Stimulated activated CD4-positive, alpha-beta T cell treated with anti-CD3 and anti-CD28 coated beads, Interleukin-4, amount 100 ng/mL, for 4 hours (primary cell): ENCODE measurements at places on chromosomes 1 and 21.

DNA sequence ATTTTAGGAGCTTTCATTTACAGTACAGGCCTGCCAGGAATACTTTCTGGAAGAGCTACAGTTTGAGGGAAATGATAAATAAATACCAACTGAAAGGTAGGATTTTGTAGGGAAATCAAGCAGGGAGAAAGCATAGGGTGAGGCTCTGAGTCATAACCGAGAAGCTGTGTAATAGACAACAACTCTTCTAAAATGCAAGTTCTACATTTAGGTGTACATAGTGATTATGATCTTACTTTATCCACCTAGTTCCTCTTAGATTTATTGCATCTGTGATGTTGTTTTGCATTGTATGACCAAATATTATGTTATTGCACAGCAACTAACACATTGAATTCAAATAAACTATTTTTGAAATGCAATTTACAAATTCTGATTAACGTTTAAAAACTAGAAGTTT lies 819.3 kb downstream of the PLA2G4A start:
- no peak for DNase-seq

GRCh38 chr1:41880950-41881885 lies 37.5 kb downstream of the HIVEP3 start:
- DNase-seq: no peak

GRCh38 chr1:59526240-59526639 lies 229.3 kb downstream of the FGGY start:
- DNase-seq: no peak

GRCh38 chr1:221268295-221268694 lies 389.1 kb downstream of the HLX start:
- no peak for DNase-seq

DNA sequence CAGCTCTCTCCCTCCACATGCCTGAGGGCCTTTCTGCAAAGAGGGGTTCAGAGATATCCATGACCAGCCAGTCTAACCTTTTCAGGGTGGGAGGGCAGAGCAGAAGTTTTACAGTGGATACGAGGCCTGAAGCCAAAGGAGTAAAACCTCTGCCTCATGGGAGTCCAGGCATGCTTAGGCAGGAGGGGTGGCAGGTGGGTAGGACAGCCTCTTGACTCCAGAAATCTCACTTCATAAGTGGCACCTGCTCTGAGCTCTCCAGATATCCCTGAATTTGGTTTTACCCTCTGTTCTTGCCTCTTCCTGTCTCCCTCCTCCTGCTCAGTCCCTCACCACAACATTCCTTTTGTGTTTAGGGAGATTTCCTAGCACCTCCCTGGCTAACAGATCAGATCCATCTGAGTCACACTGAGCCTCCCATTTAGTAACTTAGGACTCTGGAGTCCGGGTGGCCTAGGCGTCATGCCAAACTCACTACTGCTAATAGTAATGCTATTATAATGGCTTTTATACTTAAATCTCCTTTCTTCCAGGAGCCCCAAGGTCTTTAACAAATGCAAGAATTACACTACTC lies 201.0 kb downstream of the HS2ST1 start:
- DNase-seq: no peak

DNA sequence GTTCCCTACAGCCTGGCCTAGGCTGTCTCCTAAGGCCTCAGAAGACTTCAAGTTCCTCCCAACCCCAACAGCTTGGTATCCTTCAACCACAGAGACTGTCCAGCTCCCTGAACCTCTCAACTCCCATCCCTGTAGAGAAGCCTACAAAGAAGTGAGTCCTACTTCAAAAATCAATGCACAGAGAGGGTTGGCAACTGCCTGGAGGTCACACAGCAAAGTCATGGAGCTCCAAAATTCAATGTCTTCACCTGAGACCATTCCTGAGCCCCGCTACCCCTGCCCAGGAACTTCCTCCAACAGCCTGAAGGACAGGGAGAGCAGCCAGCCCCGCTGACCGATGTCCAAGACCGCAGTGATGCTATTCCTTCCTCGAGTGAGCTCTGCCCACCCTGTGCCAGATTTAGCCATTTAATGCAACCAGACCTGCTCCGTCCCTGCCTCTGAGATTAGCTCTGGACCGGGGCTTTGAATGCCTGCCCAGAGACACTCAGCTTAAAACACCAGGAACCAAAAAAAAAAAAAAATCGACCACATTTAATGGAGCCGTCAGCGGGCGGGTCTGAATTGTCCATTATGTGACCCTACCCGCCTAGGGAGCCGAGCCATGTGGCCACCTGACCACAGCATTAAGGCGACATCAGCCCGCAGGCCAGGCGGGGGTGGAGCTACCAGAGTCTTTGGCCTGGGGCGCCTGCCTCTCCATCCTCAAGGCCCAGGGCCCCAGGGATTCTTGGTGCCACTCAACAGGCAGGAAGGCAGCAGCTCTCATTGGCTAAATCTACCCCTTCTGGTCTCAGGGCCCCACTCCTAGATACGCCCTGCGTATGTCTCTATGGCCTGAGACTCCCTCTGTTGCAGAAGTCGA lies 148.6 kb downstream of the SYF2 start:
- no peak for DNase-seq

DNA sequence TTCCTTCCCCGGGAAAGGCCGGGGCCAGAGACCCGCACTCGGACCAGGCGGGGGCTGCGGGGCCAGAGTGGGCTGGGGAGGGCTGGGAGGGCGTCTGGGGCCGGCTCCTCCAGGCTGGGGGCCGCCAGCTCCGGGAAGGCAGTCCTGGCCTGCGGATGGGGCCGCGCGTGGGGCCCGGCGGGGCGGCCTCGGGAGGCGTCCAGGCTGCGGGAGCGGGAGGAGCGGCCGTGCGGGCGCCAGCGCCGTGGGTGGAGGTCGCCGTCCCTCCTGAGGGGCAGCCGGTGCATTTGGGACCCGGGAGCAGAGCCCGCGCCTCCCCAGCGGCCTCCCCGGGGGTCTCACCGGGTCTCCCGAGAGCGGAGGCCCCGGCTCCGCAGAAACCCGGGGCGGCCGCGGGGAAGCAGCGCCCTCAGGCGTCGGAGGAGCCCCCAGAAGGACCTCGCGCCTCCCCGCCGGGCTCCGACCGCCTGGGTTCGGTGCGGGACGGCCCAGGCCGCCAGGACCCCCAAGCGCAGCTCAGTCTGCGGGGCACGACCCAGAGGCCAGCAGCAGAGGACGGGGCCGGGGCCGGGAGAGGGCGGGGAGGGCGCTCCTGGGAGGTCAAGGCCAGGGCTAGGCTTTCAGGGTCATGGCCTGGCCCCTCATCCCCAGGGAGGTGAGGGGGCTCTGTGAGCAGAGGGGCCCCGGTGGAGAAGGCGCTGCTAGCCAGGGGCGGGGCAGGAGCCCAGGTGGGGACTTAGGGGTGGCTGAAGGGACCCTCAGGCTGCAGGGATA lies 7.2 kb upstream of the SLX9 start:
- peak; percentile 68 for DNase-seq

- DNase-seq: no peak
Observed at GRCh38 chr1:2356401-2356800, 35.0 kb downstream of the MORN1 start.

DNA sequence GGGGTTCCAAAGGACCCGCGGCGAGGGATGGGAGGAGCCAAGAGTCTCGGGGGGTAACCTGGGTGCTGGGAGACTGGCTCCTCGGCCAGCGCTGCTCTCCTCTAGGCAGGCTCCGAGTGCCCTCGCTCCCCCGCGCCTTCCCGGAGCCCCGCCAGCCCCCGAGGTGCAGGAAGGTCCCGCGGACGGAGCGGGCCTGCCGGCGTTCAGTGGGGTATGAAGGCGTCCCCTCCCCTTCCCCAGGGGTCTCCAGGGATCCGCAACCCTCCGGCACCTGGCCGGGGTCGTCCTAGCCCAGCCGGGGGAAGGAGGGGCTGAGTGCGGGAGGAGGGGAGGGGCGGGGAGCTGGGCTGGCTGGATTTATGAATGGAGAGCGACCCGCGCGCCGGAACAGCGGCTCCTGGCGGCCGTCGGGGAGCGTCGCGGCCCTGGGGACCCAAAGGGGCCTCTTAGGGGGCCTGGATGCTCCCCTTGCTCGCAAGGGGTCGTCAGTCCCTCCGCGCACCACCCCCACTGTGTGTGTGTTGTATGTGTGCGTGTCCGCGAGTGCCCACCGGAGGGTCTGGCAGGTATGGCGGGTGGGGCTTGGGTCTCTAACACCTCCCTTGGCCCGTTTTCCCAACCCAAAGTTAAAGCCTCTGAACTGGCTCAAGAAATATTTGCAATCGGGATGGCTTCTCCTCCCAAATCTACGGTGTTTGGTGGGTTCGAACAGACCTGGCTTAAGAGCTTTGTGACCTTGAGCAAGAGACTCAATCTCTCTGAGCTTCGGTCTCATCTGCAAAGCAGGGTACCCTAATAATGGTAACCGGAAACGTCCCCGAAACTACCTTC lies 642 bp downstream of the HCRTR1 start:
- DNase-seq: peak; percentile 12

GRCh38 chr1:160481979-160482596 lies 41.0 kb downstream of the SLAMF6 start:
- DNase-seq: no peak

- DNase-seq: no peak
Observed at GRCh38 chr1:55275941-55276341, 60.8 kb upstream of the USP24 start.

DNA sequence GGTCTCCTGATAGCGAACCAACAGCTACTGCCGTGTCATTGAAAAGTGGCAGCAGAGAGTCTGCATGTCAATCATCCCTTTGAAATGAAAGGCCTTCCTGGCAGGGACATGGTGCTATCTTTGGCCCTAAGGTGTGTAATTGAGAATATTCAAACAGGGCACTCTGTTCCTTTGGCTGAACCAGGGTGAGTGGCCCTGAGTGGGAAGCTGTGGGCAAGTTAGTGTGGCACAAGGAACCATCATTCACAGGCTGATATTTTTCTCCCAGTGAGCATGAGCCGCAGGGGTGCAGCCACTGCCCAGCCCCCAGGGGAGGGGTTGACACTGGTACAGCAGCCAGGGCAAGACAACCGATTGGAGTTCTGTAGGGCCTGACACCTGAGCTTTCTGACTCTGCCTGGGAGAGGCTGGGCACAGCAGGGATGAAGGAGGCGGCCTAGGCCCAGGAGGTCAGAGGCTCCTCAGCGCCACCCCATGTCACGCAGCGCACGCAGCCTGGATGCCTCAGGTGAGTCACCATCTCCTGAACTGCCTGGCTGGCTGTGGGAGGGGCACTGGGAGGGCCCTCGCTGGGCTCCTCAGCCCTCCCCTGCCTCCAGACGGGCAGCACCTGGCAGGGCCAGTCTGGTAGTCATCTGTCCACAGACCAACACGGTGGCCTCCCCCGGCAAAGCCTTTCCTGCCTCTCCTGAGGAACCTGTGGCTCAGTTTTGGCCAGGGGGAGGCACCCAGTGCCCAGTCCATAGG lies 13.2 kb downstream of the QSOX1 start:
- no peak for DNase-seq

DNA sequence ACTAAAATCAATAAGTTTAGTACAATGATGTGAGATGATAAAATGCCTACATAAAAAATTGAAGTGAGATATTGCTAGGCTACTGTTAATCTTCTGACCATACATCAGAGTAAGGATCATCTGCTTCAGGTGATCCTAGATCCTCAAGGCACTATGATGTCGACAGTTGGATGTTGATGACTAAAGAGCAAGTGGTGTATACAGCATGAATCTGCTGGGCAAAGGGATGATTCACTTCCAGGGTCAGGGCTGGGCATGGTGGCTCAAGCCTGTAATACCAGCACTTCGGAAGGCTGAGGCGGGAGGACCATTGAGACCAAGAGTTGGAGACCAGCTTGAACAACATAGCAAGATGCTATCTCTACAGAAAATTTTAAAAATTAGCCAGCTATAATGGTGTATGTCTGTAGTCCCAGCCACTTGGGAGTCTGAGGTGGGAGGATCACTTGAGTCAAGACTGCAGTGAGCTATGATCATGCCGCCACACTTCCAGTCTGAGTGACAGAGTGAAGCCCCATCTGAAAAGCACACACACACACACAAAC lies 24.6 kb downstream of the NUF2 start:
- DNase-seq: no peak

- DNase-seq: no peak
Observed at GRCh38 chr1:185170291-185170848, 13.4 kb downstream of the SWT1 start.

GRCh38 chr1:108949044-108949443 lies 14.2 kb downstream of the CLCC1 start:
- no peak for DNase-seq

DNA sequence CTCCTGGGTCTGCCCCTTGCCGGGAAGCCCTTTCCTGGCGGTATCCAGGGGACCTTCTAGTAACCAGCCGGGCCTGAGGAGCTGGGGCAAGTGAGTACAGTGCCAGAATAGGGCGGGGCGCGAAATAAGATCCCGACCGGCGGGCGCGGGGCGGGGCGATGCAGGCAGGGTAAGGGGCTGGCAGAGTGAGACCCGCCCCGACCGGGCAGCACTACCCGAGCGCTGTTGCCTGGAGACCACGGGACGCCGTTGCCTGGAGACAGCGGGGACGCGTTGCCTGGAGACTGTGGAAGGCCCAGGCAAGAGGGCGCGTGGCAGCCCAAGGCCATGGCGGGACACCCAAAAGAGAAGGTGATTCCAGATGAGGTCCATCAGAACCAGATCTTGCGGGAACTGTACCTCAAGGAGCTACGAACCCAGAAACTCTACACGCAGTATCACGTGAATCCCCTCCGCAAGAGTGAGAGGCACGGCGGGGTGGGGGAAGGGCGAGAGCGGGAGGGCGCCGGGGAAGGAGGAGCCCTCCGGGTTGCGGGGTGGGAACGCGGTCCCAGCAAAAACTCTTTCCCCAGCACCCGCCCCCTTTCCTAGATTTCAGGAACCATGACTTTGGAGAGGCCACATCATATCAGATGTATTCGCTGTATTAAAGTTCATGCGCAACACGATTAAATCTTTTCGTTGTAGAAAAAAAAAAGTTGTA lies 24.3 kb downstream of the EBNA1BP2 start:
- peak; percentile 19 for DNase-seq

- DNase-seq: no peak
Observed at GRCh38 chr1:43318831-43319230, 18.0 kb downstream of the TIE1 start.

DNA sequence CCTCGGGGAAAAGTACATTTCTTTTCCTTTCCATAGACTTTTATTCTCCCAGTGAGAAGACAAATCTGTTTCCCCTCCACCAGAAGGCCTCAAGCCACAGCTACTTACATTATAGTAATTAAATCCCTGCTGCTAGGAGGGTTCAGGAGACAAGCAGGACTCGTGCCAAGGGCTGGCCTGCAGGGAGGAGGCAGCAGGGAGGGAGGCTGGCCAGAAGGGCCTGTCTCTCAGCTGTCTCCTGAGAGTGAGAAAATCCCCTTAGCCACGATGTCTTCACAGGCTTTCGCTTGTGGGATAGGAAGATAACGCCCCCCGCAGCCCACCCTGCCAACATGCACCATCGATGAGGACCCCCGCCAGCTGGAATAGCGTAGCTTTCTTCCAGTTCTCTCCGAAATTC lies 14.0 kb downstream of the KCNN3 start:
- DNase-seq: no peak

- peak; percentile 26 for DNase-seq
Observed at GRCh38 chr1:32724678-32725614, 22.4 kb upstream of the SYNC start.
